ENCODE measurements at places on chromosomes 5 and 9.

GRCh38 chr5:3925935-3926334 lies 330.3 kb downstream of the IRX1 start:
- no peak for DNase-seq

GRCh38 chr5:172644266-172644665 lies 3.2 kb downstream of the NEURL1B start:
- no peak for DNase-seq

- DNase-seq, result no peak
Observed at GRCh38 chr5:127001621-127002296, 28.6 kb downstream of the MARCHF3 start.

- DNase-seq, result no peak
Observed at GRCh38 chr9:8085986-8086385, 286.4 kb upstream of the DMAC1 start.

DNA sequence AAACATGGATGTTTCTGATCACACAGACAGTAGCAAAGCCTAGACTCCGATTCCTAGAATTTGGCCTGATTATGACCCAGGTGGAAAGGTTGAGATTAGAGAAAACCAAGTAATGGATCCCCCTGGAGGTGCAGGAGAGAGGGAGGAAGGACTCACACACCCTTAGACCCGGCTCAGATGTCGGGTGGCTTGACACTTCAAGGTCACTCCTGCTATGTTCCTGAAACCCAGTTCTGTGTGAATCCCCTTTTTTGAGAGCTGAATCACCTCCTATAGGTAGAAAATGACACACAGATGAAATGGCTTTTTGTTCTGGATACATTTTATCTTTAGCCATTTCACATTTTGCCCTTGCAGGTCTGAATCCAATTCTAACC lies 192.8 kb downstream of the ARRDC3 start:
- no peak for DNase-seq

DNA sequence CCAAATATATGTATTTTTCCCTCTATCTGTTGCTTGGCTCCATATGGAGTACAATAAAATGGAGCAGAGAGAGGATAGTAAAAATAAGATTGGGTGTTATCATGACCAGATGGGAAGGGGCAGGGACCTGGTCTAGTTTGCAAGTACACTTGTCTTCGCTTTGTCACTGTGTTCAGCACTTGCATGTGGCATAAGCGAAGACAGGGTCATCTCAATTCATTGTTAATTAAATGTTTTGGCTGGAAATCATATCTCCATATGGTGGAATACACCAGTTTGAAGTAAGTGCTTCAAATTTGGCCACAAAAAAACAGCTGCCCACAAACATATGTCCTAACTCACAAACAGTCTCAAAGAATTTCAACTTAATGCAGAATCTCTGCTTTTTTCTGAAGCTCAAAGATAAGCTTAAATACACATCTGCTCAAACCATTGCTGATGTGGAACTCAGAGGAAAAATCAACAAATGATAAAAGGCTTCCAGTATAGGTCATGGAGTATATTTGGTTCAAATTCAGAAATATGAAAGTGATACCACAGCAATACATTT lies 865.4 kb downstream of the TLE4 start:
- no peak for DNase-seq

- no peak for DNase-seq
Observed at GRCh38 chr9:22683700-22684075, 237.1 kb downstream of the DMRTA1 start.

- DNase-seq, result no peak
Observed at GRCh38 chr5:132456987-132457361, 33.6 kb downstream of the IRF1 start.

GRCh38 chr9:113311961-113312360 lies 8.8 kb upstream of the RNF183 start:
- no peak for DNase-seq

GRCh38 chr5:151811593-151812321 lies 40.0 kb downstream of the G3BP1 start:
- no peak for DNase-seq

DNA sequence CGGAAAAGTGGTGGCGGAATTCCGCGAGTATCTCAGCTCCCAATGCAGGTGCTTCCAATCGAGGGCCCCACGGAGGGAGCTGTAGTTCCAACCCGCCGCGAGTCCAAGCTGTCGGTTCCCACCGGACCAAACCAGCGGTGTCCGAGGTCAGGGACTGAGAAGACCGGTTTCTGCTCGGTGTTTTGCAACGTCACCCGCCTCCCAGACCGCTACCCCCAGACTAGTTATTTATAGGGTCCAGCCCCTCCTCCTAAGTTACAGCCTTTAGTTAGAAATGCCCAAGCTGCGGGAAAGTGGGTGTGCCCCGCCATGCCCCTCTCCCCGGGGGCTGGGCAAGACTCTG lies 677 bp upstream of the MYORG start:
- DNase-seq, result no peak

- no peak for DNase-seq
Observed at GRCh38 chr9:27925815-27926214, 352.5 kb upstream of the C9orf72 start.

DNA sequence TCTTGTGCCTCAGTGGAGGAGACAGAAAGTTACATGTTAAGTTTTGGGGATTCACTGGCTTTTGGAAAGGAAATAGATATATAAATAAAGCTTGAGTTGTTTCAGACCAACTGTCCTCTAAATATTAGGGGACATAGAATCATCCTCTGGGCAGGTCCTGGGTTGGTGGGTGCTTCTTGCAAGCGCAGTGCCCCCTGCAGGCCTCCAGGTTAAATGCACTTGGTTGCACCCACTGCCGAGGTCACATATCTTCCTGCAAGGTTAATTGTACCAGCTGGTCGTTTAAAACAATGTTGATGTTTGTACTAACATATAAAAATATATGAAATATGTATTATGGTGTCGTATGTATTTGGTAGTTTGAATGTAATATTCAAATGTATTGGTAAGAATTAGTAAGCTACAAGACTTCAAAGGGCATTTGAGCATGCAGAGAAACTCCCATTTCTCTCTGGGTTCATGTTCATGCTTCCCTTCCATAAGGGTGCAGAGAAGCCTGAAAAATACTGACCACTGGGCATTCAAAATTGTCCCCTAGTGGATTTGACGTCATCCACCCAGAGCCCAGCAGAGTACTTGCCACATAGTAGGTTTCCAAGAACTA lies 87.0 kb downstream of the ZNF618 start:
- DNase-seq, result no peak

DNA sequence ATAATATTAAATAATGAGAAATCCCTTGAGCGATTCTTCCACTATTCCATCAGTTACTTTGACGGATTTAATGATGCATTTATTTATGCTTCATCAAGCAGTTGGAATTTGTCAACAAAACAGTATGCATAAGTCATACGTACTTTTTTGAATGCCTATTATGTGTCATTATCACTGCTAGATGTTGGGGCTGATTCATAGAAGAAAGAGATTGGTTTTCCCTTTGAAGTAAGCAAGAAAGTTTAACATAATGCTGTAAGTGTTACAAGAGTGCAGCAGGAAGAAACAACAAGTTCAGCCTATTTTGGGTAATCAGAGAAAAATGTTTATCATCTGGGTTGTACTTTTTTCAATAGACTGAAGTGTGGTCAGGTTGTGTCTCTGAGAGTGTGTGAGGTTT lies 121.2 kb upstream of the RANBP3L start:
- no peak for DNase-seq

DNA sequence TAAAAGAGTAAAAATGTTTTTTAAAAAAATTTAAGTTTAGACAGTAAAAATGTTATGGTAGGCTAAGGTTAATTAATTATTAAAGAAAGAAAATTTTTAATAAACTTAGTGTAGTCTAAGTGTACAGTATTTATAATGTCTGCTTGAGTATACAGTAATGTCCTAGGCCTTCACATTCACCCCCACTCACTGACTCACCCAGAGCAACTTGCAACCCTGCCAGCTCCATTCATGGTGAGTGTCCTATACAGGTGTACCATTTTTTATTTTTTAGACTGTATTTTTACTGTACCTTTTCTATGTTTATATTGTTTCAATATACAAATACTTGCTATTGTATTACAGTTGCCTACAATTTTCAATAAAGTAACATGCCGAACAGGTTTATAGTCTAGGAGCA lies 234.1 kb downstream of the AUH start:
- no peak for DNase-seq

- DNase-seq, result no peak
Observed at GRCh38 chr9:31490551-31491106, 893.8 kb upstream of the ACO1 start.

- peak; percentile 6 for DNase-seq
Observed at GRCh38 chr9:34957492-34958410, at the start of gene PHF24. Gene PHF24, plus strand, starts transcription at chr9:34958285. Its CDS starts 13,014 bp downstream, at chr9:34971299.

DNA sequence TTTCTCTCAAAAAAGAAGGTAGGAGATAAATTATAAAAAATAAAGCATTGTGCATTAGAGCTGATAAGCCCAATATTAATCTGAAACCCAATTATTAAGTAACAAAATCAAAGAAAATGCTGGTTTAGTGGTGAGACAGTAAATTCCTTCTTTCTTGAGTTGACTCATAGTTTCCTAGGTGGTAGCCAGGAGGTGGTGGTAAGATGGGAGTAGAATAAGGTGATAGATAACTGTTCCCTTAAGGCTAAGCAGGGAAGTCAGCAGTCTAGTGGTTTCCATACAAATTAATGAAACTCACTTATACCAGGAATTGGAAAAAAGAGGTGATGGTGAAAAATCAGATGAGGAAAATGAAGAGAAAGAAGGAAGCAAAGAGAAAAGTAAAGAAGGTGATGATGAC lies 23.2 kb downstream of the LYSMD3 start:
- DNase-seq, result no peak

DNA sequence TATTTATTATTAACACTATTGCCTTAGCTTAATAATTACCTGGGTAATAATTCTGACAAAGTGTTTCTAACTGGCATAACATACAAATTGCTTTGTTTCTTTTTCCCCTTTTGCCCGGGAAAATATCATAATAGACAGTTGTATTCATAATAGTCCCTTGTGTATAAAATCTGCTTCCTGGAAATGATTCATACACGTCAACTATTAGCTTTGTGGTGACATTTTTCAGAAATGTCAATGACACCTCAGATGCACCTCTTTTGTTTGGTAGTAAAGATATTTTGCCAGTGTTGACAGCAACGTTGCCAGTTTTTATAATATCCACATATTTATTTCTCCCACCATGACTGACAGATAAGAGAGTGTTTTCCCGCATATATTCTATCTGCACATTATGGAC lies 73.0 kb downstream of the RASEF start:
- no peak for DNase-seq

DNA sequence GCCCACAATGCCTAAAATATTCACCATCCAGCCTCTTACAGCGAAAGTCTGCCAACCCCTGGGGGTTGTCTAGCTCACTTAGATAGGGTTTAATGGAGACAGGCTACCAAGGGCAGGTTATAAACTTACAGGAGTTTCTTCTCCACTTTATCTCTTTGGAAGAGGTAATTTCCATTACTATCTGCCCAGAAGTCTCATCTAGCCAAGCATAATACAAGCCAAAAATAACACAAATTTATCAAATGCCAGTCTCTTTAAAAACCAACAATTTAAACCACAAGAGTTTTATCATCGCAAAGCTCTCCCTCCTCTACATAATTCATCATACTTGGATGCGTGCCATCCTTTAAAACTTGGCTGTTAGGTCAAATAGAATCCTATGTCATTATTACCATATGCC lies 6.2 kb downstream of the RBM22 start:
- DNase-seq, result no peak

DNA sequence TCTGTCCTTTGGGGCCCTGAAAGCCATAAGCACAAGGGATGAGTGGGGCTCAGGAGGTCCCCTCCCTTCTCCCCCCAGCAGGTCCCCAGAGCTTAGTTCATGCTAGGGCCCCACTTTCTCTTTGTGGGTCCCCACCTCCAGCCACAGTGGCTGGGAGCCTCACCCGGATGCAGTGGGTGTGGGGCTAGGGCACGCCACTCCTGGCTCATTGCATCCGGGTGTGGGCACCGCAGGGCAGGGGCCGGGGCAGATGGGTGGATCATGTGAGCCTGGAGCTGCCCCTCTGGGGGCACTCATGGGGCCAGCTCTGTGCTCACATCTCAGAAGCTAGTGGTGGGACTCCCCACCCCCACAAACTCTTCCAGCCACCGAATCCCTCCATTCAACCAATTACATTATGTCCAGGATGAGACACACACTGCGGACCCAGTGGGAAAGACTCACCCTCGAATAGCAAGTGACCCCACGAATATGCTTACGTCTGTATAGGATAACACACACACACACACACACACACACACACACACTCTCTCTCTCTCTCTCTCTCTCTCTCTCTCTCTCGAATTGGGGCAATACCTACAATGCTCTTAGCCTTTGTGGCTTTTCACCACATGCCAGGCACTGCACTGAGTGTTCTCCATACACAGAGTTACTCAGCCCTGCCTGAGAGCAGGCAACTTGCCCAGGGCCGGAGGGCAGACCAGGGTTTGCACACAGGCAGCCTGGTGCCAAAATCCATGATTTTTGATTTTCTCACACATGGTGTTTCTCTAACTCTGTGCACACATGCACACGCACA lies 16.8 kb upstream of the PHYKPL start:
- DNase-seq, result no peak

GRCh38 chr9:124530246-124530645 lies 23.0 kb upstream of the NR5A1 start:
- no peak for DNase-seq

GRCh38 chr5:95835682-95836385 lies 13.3 kb upstream of the GLRX start:
- DNase-seq, result no peak

GRCh38 chr9:90894986-90895687 lies 93.5 kb downstream of the SYK start:
- DNase-seq, result no peak

DNA sequence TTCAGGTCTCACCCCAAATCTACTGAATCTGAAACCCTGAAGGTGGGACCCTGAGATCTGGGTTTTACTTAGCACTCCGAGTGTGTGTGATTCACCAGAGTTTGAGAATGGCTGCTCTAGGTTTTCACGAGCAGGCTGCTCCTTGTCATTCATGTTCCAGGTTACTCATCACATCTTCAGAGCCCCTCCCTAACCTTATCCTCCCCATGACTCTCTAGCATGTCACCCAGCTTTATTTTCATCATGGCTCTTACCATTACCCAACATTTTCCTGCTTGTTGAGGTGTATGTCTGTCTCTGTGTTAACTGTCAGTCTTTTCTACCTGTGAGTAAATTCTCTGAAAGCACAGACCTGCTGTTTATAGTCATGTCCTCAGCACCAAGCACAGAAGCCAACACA lies 319.2 kb downstream of the NSG2 start:
- no peak for DNase-seq
